Vagina (tissue), 2 donors: ENCODE measurements at places on chromosomes 6 and 20.

DNA sequence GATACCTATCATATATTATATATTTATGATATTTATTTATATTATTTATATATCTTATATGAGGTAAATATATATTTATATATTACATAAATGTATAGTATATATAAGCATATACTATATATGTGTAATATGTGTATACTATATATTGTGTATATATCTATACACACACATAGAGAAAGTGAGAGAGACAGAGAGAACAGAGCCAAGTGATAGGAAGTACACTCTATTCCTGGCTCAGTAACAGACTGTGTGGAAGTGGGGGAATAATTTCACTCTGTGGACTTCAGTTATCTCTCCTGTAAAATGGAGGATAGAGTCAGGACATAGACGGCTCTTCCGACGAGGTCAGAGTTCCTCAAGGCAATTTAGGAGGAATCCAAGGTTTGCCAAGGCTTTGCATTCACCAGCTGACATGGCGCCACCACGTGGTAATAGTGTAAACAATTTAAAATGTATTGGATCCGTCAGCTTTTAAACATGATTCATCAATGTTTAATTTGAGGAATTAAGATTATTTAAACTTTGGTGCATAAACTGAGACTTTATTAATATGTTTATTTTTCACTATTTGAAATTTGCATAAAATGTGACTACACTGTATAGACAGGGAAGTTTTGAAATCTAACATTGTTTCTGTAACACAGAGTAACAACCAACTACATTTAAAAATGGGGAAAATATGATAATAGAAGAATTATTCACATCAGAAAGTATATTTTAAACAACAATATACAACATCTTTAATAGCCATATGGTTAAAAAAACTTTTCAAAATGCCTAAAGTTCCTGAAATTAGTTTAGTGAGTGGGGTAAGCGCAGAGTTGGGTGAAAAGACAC, 75.4 kb upstream of the TMEM244 start:
- DNase-seq, result no peak

DNA sequence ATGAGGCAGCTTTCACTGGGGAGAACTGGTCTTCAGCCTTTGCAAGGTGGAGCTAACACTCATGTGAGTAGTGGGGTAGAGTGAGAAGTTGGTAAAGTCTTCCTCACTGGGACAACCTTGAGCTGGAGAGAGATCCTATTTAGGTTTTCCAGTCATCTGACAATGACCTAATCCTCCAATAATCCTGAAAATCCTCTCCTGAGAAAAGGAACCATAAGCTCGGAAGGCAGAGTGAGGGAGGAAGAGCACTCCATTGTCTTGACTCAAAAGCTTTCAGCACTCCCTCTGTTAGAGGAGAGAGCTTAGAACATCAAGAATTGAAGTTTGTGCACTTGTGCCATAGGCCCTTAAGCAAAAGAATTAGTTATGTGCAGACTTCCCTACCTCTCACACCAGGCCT, 77.8 kb downstream of the TRAM2 start:
- DNase-seq, result no peak

DNA sequence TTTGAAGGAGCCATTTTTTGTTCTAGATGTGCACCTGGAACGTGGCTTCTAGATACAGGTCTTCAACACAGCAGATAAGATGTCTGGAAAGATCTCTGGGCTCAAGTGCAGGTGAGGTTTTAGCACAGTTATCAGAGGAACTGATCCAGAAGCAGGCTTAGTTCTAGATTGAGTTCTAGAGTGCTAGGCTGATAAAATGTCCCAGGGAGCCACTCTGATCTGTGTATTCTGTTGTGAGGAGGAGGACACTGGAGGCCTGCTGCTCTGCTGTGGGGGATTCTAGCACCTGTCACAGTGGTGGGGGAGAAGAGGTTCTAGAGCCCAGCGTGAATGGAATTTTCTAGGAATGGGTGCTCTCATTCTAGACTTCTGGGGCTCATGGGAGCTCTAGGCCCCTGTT, 12.0 kb upstream of the CCM2L start:
- no peak for DNase-seq

- no peak for DNase-seq
Measured at GRCh38 chr6:11785415-11785773, 6.8 kb upstream of the ADTRP start.
